Adipocyte (in vitro differentiated cells): ENCODE measurements at places on chromosomes 7 and 10.

DNA sequence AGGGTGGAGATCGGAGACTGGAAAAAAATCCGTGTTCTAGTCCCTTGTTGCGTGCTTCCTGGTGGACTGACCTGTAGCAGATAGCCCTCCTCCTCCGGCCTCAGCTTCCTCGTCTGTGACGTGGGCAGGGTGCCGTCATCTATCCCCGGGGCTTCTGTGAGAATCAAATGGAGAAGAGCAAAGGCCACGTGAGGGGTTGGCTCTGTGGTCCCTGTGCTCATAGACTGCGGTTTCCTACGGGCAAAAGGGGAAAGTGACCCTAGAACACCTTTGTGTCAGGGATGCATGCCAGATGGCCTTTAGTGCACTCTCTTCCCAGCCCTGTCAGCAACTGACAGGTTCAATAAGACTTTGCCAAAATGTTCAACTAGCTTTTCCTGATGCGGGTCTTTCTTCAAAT lies 33.7 kb downstream of the GRK5 start:
- DNase-seq = no peak

- DNase-seq = peak; percentile 92
Observed at GRCh38 chr7:94391726-94392392, 2.8 kb upstream of the COL1A2 start.

DNA sequence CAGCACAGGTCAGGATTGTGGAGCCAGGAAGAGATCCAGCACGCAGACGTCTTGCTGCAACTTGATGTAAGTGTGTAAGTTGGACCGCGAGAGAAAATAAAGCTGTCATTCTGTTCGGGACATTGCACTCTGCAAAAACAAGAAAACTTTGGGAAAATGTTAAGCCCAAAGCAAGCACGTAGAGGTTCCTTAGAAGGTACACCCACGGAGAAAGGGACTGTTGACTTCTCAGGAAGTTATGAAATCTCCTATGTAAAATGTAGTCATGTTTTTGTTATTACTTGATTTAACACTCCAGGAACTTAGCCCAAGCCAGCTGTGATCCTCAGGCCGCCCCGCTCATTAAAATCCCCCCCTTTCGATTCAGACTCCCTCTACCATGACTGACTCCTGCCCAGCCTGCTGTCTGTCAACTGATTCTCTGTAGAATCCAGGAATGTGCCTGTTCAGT lies 196.1 kb upstream of the TCF7L2 start:
- DNase-seq = peak; percentile 55

DNA sequence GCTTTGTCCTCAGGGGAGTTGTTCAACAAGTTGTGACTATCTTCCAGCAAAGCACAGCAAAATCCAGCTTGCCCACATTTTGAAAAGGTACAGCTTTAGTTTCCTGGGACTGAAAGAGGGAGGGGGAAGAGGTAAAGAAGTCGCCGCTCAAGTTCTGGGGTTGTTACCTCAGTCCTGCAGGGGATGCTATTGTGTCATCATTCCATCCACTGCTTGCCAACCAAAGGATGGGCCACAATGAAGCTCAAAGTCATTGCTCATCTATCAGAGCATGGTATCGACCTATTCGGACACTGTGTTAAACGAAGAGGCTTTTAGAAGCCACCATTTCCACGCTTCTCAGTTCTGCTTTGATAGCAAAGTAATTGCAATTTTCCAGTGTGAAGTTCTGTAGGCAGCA lies 34.3 kb downstream of the NPY start:
- DNase-seq = no peak

DNA sequence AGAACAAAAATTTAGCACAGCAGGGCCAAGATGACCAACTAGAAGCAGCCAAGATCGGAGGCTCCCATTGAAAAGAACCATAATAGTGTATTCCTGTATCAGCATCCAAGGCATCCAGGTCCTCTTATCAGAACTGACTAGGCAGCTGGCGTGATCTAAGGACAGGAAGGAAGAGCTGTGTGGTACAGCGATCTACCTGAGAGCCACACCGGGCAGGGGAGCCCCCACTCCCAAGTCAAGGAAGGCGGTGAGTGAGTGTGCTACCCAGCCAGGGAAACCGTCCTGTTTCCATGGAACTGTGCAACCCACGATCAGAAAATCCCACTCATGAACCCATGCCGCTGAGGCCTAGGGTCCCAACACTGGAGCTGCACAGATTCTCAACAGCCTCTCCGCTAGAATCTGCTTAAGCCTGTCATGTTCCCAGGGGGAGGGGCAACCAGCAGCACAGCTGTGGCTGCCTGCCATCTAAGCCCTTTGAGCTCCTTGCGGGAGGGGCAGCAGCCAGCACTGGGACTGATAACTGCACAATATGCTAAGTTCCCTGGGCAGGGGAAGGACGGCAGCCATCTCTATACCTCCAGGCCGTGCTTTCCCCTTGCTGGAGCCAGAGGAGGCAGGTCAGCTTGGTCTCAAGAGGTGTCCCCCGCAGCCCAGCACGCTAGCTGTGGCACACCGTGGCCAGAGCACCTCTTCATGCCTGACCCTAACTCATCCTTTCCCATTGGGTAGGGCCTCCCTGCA lies 213.0 kb upstream of the SMIM30 start:
- DNase-seq = no peak

DNA sequence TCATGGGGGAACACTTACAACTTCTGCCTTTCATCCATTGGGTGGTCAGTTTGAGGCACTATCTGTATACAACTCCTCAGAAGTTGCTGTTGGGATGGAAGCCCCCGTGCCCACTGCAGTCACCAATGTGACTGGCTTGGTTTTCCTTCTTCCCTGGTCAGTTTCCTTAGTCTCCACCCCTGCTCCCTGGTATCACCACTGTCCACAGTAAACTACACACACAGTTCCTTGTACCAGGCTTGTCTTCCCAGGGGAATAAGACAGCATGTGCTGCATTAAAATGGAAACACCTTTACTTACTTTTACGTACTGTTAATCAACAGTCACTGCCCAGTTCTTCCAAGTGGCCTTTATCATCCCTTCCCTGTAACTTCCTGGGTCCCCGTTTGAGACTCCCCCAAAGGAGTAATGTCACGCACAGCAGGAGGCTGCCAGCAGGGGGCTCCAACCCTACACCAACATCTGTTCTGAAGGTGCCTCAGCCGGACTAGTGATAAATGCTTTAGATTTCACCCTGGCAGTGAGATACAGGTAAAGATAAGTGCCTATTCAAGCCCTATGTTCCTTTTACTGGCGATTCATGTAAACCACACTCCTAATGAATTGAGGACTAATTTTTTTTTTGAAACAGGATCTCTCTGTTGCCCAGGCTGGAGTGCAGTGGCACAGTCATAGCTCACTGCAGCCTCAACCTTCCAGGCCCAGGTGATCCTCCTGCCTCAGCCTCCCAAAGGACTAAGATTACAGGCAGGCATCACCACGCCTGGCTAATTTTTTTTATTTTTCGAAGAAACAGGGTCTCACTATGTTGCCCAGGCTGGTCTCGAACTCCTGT lies 45.3 kb upstream of the PIK3AP1 start:
- DNase-seq = peak; percentile 78

DNA sequence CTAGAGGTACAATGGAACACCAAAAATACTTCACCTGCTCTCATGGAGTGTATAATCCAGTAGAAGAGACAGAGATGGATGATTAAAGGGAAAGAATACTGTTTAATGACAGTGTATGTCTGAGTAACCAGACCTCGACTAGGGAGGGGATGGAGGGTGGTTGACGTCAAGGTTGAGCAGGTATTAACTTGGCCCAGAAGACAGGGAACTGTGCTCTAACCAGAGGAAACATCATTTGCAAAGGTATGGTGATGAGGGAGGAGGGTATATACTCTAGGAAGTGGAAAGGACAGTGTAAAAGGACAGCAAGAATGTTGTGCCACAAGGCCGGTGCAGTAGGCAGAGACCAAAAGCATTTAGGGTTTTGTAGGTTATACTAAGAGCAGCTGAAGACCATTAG lies 2.9 kb downstream of the MIOS start:
- no peak for DNase-seq
